ENCODE measurements at places on chromosomes 6 and 20.

DNA sequence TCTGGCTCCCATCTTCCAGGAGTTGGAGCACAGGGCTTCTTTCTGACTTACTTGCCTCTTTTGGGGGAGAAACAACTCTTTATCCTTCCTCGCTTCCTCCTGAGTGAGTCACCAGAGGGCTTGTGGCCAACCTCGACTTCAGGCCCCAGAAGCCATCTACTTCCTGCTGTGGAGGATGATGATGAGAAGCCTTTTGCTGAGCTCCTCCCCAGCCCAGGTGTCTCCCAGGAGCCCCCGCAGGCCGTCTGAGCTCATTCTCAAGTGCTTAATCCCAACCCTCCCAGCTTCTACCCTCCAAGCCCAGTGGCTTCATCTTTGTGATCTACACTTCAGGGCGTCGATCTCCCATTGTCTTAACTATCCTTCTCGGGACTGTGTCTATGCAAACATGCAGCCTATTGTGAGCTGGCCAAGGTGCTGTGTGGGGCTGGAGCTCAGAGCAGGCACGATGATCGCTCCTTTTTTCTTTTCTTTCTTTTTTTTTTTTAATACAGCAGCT lies 27.9 kb downstream of the SDCBP2 start:
- DNase-seq = no peak

DNA sequence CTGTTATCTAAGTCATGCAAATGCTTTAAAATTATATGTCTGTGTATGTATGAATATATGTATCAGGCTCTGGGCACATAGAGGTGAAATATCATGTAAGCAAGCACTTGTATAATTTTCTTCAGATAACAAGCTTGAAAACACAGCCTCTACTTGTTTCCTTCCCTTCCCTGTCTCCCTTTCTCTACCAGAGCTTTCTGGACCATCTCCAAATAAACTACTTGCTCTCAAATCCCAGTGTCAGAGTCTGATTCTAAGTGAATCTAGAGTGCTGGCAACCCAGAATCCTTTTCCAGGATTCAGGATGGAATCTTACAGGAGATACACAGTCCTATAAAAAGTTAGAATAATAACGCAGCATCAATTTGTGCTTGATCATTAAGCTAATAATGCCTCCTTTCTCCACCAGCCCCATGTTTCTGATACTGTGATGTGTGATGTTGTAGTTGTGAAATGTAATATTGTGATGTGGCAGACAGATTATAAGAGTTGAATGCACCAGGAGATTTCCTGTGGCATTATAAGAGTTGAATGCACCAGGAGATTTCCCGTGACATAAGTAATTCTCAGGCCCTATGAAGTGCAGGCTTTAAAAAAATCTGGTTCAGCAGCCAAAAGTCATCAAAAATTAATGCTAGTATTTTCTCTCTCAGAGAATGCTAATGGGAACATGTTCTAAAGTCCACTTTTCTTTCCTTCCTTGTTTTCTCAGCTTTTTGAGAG lies 89.6 kb downstream of the PCSK2 start:
- no peak for DNase-seq

DNA sequence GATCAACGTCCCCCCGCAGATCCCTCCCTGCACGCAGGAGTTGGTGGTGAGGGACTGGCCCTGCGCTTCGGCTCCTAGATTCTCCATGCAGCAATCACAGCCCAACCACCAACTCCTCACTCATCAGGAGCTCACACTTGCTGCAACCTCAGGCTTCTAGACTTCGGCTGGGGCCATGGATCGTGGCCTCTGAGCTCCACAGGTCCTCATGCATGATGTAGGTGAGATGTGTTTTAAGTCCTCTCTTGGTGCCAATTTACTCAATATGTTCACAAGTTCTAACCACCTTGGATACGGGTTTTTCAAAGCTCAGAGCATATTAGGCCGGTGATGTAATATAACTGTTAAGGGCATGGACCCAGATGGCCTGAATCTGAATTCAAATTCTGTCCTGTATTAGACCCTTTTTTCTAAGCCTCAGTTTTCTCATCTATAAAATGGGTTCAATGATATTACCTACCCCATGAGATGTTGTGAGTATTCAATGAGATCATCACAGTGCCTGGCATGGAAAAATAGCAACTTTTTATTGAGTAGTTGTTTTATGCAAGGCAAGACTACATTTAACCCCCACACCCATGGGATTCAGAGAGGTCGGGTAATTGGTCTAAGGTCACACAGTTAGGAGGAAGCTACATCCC lies 31.0 kb downstream of the SUN5 start:
- no peak for DNase-seq

- DNase-seq = no peak
These were observed 8.8 kb downstream of the CDH4 start for GRCh38 chr20:61260905-61261304.

DNA sequence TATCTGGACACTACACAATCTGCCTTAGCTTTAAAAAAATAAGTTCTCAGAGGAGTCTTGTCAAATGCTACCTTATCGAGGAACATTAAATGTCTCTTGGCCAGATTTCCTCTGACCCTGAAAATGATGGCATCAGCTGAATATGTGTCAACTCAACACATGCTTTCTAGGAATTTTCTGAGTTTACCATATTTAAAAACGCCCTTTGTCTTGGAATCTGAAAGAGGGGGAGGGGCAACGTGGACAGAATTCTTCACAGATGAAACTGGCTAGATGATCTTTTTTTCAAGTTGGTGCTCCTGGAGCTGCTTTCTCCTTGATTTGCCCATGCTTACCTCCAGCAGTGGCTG lies 5.1 kb downstream of the SOX4 start:
- DNase-seq = no peak

All from HuH-7 (cell line).